ENCODE measurements at places on chromosomes 4 and X.

DNA sequence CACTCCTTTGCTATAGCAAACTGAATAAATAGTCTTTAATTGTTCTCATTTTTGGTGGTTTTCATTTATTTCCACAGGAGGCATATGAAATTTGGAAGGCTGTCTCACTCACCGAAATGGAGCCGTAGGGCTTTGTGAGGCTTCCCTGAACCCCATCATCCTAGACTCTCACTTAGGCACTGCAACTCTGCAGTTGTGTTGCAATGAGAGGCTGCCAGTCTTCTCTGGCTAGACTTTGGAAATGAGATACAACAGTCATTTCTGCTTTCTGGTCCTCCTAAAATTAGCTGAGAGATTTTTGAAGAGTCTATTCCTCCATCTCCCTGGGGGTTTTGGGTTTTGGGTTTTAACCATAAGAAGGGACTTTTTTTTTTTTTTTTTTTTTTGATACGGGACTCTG lies 146.5 kb downstream of the SH3BGRL start:
- no peak for DNase-seq

GRCh38 chr4:44522761-44523445 lies 74.3 kb upstream of the KCTD8 start:
- no peak for DNase-seq

GRCh38 chrX:49754233-49754857 lies 58.6 kb upstream of the PAGE1 start:
- peak; percentile 10 for DNase-seq

DNA sequence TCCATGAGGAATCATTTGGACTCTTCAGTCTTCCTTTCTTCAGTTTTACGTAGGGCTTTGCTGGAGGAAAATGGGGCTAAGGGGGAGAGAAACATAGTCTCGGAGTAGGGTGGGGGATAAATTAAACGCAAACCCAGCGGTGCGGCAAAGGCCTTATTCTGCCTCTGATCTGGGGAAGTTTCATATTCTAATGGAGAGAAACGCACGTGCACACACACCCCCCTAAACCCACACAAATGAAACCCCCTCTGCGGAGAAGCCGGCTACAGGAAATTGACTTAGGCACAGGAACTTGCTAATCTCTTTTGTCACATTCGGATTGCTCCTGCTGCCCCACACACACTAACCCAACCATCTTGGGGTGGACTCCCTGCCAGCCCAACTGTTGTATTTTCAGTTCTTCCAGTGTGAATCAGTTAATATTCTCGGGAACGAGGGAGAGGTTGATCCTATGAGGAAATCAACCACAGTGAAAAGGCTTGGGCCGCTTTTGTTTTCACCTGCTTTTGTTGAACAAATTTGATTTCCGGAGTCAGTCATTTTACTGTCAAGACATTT lies at the start of gene RHOH:
Gene RHOH, plus strand, starts transcription at position 308 of the 558 bp plus-strand sequence. CDS start 46,356 bp downstream, outside the sequence.
- peak; percentile 45 for DNase-seq

DNA sequence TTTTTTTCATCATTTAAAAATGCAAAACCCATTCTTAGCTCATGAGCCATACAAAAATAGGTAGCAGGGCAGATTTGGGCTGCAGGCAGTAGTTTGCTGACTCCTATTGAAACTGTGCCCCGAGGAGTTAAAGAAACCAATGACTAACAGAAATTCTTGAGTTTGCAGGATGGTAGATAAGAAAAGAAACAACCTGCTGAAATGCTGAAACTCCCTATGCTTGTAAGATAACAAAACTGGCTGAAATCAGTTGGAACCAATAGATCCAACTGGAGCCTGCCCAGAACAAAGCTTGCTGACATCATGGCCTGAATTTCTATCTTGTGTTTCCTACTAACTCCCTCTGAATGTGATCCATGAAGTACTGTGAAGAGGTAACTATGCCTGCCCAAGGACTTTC lies 68.6 kb downstream of the ANOS1 start:
- no peak for DNase-seq

- DNase-seq: no peak
Measured at GRCh38 chrX:117711782-117712181, 404.8 kb downstream of the KLHL13 start.

GRCh38 chr4:142698552-142698951 lies 147.5 kb downstream of the INPP4B start:
- DNase-seq: no peak

Measured in stimulated activated CD8-positive, alpha-beta memory T cell treated with anti-CD3 and anti-CD28 coated beads, Interleukin-7, amount 100 ng/mL, for 1 hour (primary cell).